ENCODE measurements at places on chromosomes 5 and 9.
A peak's percentile ranks its signal among the peaks of the same experiment; 100 is the strongest.

DNA sequence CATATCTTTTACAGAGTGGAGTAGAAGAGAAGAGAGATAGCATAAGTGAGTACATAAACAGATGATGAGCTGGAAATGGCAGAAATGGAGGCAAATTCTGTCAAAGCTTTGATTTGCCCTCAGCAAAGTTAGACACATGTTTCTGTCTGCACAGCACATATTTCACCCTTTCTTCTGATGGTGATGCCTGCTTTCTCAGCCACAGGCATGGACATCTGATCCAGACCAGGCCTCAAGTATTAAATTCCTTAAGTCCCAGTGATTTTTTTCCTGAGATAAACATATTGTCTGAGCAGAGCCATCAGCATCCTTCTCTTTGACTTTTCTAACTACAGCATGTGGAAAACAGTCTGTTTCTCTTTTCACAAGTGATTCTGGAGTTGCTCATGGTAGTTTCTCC, 409.8 kb downstream of the MAN2A1 start:
- DNase-seq: no peak

DNA sequence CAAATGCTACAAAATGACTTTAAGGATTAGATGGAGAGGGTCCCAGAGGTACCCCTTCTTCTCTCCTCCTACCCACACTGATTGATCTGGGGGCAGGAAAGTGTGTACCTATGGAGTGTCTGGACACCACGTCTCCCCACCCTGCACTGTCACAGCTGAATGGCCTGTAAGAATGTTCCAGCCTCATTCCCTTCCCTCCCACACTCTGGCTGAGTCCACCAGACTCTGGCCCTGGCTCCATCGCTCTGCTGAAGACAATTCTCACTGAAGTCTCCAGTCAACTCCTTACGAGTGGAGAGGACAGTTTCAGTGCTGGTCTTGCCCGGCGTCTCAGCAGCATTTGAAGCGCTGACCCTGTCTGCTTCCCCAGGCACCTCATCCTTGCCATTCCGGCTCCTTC, 105.8 kb downstream of the TTLL11 start:
- no peak for DNase-seq

DNA sequence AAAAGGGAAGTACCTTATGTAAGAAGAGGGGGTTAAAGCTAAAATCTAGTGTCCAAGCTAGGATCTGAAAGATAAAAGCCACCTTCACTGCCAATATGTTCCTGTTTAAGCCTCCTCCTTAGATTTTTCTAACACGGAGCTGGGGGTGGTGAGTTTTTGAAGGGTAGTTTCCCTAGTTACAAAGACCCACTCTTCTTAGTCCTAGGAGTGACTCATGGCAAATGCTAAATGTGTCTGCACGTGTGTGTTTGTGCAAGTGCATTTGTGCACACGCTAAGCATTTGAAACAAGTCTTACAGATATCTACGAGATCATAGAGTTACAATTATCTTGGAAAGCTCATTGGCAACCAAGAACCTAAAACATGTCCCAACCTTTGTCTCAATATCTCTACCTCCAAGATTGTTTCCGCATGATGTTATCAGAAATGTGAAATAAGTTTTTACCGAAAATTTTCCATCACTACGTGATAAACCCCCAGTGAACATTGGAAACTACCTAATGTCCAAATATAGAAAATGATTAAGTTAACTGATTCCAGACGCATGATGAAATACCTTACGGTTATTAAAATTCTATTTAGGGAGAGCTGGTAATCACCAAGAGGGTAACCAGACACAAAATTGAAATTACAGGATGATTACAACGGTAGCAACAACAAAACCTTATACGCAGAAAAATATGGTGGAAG, 78.0 kb upstream of the HRH2 start:
- DNase-seq: peak; percentile 13

- DNase-seq: no peak
These were observed 60.4 kb downstream of the DOCK2 start for GRCh38 chr5:169697511-169697890.

GRCh38 chr5:122118356-122118948, 10.9 kb upstream of the ZNF474 start:
- no peak for DNase-seq

DNA sequence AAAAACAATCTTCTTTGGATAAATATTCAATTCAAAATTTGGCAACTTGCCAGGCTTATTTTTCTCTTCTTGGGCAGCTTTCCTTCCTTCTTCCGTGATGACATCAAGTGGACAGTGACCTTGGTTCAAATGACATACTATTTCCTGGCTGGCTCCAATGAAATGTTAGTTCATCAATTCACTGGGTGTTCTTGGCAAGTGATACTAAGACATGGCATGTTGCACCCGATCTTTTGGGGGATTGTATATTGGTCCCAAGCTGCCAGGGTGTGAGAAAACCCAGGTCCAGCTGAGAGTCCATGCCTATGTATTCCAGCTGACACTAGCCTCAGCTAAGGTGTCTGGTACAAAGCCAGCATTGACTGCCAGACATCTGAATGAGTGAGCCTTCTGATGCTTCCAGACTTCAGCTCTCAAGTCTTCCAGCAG, 252.9 kb downstream of the MAT2B start:
- no peak for DNase-seq

GRCh38 chr9:87445646-87446045, 52.0 kb upstream of the DAPK1 start:
- DNase-seq: peak; percentile 26

DNA sequence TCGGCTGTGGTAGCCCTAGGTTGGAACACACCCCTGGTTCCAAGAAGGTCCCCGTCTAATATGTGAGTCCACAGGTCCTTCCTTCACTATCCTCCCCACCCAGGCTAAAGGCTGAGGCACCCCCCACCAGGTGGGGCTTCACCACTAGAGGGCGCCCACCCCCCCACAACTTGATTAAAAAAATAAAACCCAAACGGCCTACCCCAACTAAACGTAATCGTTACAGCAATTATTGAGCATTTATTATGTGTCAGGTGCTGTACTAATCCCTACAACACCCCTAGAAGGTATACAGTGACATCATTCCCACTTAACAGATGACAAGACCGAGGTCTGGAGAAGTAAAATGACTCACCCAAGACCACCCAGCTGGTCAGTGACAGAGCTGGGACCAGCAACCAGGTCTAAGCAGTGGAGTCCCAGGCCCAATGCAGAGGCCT, 65.0 kb downstream of the FGF18 start:
- DNase-seq: peak; percentile 34

DNA sequence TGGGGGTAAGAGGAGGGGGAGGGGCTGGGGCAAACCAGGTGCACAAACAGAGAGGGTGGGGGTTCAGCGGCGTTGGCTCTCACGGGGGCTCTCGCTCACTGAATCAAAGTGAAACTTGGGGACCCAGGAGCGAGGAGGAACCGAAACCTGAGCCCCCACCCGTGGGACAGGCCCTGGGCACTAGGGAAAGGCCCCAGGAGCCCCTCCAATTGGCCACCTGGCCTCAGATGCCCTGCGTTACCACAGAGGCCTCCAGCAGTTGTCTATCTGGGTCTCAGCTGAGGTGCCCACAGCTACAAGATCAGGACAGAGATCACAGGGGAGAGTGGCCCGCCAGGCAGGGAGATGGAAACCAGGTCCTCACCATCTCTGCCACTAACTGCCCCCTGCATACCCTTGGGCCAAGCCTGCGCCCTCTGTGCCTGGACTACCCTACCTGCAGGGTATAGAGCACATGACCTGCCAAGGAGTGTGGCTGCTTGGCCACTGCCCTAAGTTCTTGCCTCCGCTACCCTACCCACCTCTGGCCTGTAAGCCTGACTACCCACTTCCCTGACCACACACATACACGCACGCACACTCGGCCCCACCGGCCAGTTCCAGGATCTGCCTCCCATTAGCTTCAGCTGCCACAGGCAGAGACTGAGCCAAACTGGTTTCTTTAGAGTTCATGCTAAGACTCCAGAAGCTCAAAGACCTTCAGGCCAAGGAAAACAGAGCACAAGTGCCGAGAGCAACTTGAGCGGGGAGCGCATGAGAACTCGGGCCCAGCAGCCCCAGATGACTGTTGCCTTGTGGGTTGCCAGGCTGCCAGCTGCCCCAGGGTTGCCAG, 39.9 kb downstream of the PAX5 start:
- DNase-seq: no peak

DNA sequence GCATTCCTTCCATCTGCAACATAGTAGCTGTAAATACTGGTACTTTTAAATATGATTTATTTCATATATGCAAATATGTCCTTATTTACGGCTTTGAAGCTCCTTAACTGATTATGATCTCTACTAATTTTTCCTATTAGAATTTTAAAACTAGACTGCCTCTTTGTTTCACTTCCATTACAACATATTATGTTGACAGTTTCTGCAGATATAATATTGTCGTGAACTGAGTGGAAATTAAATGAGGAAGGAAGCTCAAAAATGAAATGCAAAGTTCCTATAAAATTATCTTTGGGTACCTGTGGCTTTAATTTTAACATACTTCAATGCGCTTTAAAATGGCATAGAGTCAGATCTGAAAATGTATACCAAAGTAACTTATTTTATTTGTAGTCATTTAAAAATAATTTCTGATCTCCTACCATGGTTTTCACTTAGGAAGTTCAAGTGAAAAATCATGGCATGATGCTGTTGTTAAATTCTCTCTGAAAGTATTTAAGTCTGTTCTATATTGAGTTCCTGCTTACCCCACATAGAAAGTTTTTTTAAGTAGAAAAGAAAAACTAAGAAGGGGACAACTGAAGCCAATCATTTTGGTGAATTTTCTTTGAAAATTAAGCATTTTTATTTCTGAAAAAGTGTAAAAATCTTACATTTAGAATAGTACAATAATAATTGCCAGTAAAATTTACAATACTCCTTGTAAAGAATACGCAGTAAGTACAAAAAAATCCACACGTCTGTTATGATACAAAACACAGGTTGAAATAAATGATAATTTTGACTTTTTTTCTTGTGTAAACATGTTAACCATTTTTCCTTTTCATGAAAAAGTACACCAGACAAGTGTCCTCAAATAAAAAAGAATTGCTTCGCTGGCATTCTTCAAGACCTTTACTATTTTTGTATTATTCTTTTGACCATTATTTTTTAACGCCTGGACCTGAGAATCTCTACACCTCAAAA, 2.6 kb downstream of the FOXD1 start:
- DNase-seq: no peak

DNA sequence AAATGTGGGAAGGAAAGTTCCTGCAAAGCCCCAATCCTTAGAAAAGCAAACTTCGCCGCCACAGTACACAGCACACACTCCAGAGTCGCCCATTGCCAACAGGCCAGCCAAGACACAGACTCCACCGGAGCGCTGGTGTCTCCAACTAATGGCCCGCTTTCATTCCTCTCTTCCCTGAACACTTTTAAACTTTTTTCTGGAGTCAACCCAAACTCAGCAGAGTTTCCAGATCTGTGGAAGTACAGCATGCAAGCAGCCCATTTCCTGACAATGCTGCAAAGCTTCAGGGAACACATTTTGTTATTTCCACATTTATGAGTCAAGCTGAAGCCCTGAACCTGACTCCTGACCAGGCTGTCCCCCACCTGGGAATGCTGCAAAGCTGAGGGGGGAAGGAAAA, 351.9 kb downstream of the NFIB start:
- no peak for DNase-seq

DNA sequence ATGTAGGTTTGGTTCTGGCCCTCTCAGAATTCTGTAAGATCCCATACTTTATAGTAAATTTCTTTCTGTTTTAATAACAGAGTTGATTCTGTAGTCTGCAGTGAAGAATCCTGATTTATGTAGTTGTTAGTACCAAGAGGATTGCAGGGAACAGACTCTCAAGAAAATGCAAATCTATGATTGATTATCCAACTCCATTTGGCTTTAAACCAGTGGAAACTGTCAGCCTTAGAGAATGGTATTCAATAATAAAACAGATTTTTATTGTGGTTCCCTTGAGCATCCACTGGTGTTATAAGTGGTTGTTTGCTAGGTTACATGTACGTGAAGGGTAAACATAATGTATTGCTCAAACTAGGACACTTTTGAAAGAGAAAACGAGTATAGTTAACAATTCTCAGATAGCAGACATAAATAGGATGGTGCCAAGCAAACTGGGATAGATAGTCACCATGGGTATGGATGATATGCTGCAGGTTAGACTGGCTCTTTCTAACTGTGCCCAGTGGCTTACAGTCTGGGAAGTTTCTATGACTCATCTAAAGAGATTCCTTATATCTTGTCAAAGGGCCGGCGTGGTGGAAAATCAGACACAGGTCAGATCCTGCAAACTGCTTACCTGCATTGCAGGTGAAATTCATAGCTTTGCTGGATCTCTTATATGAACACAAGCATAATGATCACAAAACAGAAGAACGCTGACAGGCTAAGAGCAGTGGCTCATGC, 41.7 kb upstream of the RPS23 start:
- DNase-seq: no peak

DNA sequence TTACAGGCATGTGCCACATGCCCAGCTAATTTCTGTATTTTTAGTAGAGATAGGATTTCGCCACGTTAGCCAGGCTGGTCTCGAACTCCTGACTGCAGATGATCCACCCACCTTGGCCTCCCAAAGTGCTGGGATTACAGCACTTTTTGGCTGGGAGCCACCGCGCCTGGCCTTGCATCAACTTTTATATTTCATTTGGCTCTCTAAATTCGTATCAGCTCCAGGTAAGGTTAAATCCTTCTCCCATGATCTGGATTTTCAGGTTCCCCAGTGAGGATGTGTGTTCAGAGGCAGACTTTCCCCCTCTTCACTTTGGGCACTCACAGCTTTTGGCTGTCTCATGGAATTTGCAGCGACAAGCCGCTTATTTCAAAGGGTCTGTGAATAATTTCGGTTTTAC, 16.8 kb upstream of the RNF38 start:
- no peak for DNase-seq

DNA sequence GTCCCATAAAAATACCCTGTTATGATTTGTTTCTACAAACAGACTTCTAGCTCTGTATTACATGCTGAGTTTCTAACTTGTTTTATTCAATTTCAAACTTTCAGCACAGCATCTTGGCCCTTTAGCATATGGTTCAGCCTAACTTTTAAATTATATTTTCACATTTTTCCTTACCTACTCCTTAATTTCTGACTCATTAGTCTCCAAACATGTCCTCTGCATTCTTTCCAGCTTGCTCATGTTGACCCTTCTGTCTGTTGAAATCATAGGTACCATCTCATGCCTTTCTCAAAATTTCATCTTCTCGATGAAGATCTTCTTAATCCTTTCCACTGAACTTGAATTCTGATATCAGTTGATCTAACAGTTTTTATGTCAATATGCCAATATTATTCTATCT, 200.9 kb upstream of the RIOK2 start:
- DNase-seq: no peak

DNA sequence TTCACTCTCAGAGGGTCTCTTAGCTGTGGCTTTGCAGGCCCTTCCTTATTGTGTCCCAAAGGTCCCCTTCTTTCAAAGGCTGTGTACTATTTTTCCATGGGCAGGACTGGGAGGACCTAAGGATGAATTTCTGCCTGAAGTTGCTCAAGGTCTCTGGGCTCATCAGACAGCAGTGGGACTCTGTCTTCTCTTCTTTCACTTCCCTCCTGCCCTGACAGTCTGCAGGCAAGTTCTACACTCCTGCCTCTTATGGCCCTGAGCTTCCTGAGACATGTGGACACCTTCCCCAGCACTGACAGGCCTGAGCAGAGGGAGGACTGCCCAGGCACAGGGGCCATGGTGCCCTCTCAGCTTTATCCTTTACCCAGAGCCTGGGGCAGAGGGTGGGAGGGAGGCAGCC, 14.8 kb downstream of the ENHO start:
- no peak for DNase-seq

All from activated CD4-positive, alpha-beta T cell treated with anti-CD3 and anti-CD28 coated beads, Interleukin-2, Interleukin-4, amounts not matched to agents 100 ng/mL and 50 ng/mL, durations not matched to agents 16 hours and 8 hours (primary cell).